ENCODE measurements at places on chromosomes 6 and 20.

- DNase-seq = no peak
Observed at GRCh38 chr6:129096651-129097290, 213.8 kb downstream of the LAMA2 start.

GRCh38 chr6:152575621-152576150 is 61.5 kb downstream of the SYNE1 start:
- DNase-seq = no peak

- DNase-seq = no peak
Observed at GRCh38 chr20:23097636-23098580, 11.8 kb upstream of the CD93 start.

DNA sequence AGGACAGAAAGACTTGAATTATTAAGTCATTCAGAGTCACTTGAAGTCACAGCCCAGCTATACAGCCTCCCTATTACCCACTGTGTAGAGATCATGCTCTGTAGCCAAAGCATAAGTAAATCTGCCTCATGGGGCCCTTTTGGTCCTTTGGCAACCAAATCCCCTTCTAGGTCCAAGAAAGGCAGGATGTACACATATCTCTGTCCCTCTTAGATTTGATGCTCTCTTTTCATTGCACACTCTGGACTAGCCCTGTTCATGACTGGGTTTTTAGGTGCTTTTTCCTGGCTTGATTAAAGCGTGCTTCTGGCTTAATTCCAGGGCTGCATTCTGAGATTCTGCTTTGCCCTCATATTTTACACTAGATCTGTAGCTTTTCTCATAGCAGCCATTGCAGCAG is 296.8 kb downstream of the TENT5A start:
- DNase-seq = no peak

GRCh38 chr6:163133017-163133416 is 281.5 kb upstream of the QKI start:
- DNase-seq = no peak

- no peak for DNase-seq
Observed at GRCh38 chr6:16948396-16948795, 153.5 kb upstream of the STMND1 start.

GRCh38 chr20:6397115-6397514 is 274.3 kb upstream of the FERMT1 start:
- DNase-seq = no peak

DNA sequence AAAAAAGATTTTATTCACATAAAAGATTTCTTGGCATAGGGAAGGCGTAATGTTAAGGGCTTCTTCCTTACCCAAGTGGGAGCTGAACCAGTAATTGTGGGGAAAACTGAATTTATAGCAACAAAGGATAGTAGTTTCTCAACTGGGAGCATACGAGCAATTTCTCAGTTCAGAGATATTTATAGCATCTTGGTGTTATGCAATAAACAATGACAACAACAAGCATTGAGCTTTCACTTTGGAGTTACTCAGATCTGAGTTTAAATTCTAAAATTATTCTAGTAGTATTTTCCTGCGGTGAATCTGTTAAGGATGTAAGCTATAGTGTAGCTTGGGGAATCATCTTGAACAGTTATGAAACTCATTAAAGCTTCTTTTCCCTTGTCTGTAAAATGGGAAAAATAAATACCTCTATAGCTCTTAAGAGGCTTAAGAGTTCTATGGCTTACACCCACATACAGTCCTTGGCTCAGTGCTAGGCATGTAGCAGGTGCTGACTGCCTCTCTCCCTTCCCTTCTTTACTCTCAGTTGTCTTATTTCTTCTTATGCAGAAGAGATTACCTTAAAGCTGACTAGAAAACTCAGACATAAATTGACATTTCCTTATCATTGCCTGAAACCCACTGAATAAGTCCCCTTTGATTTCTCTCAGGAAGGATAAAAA is 58.8 kb downstream of the SAMD5 start:
- DNase-seq = no peak

DNA sequence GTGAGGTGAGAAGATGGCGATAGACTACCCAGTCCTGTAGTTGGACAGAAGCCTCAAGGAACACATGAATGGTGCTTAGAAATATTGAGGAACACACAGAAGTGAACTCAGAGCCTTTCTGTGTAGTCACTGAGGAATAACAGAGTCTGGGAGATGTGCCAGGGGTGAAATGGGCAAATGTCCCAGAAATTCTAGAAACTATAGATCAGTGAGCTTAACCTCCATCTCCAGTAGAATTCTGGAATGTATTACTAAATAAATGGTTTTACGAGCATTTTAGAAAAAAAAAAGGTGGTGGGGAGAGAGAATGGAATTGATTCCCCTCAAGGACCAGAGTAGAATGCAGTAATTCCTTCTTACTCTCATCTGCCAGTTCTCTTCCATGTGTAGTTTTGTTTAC is 380.0 kb downstream of the LMBRD1 start:
- no peak for DNase-seq

GRCh38 chr6:111798281-111798725 is 74.9 kb downstream of the FYN start:
- no peak for DNase-seq

GRCh38 chr20:17430125-17430950 is 100.8 kb downstream of the BFSP1 start:
- DNase-seq = no peak

DNA sequence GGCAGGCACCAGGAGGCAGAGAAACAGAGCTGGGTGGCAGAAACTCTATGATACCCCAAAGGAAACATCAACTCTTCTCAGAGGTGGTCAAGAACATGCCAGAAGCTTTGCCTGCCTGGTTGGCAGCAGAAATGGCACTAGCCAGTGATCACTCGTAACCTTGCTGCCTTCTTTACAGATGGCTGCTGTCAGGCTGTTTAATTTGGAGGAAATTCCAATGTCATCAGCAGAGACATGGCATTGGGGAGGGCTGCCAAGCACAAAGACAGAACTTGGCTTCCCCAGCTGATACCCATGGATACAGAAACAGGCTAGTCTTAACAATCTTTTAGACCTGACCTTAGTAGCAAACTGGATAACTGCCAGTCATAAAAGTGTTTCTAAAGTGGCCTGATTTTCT is 153.6 kb downstream of the GMPR start:
- DNase-seq = no peak

- DNase-seq = no peak
Observed at GRCh38 chr20:3222635-3223600, 13.6 kb downstream of the ITPA start.

DNA sequence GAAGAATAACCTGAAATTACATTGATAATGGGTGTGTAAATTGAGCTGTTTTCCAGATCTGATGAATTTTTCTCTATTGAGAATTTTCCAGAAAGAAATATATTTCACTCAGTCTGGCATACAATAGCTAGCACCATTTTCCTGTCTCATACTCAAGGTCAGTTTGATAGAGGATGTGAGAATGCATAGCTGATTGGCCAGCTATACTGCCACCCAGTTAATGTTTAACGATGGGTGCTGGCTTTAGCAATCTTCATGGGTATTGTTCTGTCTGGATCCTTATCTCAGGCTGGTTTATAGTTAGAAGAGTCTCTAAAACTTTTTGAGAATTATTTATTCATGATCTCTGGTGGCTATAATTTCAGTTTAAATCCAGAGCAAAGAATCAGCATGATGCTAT is 147.4 kb downstream of the HDGFL1 start:
- no peak for DNase-seq

DNA sequence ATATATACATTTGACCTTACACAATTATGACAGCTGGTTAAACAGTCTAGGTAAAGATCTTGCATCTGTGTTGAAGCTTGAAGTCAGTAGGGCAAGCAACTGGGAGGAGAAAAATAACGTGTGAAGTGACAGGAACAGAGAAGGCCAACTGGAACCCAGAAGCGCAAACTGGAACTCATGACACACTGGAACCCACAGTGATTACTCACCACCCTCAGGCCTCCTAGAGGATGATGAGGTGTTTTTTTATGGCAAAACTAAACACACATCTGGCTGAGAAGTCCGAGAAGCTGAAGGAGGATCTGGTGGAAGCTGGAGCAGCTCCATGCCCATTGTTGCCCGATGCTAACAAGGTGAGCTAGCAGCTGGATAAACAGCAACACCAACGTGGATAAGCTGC is 108.1 kb downstream of the TMEM200A start:
- DNase-seq = no peak

GRCh38 chr20:47205577-47206123 is 150.8 kb downstream of the ZMYND8 start:
- no peak for DNase-seq

DNA sequence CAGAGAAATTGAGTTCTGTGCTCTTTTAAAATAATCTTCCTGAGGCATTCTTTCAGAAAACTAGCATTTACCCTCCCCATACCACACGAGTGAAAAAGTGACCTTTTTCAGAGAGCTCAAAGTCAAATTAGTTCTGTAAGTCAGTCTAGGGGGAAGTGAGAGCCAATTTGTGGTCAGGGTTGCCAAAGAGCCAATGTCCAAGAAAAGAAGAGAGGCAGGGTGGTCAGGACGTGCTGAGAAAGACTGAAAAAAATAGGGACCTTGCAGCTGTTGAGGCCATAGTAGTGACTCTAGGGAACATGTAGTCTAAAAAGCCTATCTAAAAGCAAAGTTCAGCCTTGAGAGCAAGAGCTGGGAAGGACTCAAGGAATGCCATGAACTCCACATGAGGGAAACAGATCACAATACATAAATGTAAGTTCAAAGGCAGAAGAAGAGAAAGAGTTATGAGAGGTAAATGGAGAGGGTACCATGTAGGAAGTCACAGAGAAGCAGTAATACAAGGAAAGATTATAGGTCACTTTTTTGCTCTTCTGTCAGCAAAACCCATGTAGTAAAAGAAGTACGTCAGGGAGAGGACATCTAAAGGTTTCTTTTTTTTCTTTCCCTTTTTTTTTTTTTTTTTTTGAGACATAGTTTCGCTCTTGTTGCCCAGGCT is 565.1 kb upstream of the FLRT3 start:
- DNase-seq = no peak

DNA sequence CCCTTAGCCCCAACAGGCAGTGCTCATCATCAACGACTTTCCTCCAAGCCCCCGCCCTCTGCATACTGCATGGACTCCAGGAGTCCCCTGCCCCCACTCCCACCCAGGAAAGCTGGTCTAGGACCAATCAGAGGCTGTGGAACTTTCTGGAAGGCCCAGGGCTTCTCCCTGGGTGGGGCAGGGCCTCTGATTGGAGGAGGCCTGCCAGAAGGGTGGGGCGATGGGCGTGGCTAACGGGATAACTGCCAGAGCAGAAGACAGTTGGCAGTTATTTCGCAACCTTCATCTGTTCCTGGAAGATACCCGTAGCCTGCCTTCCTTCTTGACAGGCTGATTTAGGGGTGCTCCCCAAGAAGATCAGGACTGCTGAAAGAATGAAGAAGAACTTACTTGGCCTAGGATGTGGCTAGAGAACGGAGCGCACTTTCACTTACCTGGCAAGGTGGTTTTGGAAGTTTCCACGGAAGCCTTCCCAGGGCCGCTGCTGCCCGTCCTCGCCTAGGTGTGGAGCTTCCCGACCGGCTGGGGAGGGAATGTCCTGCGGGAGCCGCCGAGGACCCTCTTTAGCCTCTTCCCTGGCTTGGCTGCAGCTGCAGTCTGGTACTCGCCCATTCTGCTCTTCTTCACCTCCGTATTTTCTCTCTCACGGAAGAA is 209.0 kb downstream of the LRFN2 start:
- DNase-seq = no peak

- no peak for DNase-seq
Observed at GRCh38 chr6:108157234-108157980, 8.4 kb upstream of the NR2E1 start.

DNA sequence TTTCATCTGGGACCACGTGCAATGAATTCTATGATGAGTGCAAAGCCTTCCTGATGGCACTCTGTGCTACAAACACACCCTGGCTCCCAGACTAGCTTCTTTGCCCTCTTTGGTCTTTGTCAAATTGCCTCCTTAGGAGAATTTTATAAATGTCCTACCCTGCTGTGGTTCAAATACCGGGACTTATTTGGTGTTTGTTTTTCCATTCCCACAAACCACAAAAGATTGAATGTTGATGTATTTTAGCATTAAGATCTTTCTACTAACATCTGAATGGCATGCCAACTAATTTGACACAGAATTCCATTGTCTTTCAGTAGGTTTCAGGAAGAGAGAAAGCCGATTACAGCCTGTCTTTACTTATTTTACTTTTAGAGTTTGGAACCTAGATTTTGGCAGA is 424.2 kb upstream of the SLC35B3 start:
- DNase-seq = no peak

DNA sequence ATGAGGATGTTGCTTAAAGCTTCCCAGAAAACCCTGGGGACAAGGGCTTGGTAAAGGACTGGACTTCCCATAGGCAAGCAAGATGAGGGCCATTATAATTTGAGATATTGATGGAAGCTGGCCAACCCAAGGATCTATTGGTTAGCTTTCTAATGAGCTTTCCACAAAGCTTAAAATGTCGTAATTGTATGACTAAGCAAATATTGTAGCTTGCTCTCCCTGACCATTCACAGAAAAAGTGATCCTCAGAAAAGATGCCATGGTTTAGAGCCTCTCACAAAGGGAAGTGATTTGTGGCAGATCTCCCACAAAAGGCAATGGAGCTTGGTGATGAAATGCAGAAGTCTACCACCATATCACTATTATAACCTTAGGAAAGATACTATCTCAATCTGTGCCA is 13.6 kb downstream of the IL17F start:
- DNase-seq = no peak

DNA sequence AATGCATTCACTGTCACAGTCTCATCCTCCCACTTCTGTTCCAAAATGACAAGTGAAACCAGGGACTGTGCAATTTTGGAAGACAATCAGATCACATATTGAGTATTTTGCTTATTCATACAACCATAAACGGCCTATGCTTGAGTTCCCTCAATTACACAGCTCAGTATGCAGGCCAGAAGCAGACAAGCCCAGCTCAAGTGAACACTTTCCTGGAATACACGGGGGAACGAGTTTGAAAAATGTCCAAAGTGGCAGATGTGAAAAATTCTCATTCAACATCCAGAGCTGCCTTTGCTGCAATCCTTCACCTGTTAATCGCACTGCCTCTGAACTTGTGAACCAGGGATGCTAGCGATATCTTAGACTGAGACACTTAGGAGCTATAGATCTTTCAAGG is 190.2 kb downstream of the COL9A1 start:
- DNase-seq = no peak
